ENCODE measurements at places on chromosomes 12 and 14. TPM values are rescaled to one million over a fixed set of nuclear protein-coding genes. Genes with fewer than 3 reads are reported as not detected.

BCAT1 gene
- 176 TPM for total RNA-seq

AKAP5 gene
- total RNA-seq, result 3.2 TPM

DNA sequence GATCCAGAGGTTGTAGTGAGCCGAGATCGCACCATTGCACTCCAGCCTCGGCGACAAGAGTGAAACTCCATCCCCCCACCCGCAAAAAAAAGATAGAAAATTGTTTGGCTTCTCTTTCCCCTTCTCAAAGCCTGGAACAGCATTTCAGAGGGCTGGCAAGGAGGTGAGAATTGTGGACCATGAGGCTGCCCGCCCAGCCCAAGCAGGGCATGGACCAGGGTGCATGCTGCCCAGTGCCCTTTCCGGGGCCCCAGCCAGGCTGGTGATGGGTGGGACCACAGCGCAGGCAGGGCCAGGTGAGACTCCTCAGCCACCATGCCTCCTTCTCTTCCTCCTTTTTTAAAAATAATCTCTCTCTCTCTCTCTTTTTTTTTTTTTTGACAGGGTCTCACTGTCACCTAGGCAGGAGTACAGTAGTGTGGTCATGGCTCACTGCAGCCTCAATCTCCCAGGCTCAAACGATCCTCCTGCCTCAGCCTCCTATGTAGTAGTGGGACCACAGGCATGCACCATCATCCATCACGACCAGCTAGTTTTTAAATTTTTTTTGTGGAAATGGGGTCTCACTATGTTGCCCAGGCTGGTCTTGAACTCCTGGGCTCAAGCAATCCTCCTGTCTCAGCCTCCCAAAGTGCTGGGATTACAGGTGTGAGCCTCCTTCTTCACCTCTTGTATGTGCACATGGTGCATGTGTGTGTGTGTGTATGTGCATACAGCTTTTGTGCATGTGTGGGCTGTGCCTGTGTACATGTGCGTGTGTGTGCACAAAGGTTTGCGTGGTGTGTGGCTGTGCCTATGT lies 22.2 kb downstream of the SYNDIG1L start:
- no peak for DNase-seq

GRCh38 chr12:66668311-66668710 lies 10.6 kb downstream of the GRIP1 start:
- no peak for DNase-seq

DNA sequence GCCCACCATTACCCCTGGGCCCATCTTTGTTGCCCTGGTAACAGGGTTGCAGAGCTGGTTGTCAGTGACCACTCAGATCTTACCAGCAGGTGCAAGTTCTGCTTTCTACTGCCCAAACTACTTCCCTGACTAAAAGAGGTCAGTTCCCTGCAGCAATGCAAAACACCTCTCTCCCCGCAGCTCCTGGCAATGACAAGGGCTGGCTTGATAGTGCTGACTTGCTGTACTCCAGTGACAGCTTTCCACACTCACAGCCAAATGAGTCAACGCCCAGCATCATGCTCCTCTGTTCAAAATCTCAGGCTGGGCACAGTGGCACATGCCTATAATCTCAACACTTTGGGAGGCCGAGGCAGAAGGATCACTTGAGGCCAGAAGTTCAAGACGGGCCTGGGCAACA lies 90.6 kb downstream of the CIT start:
- no peak for DNase-seq

- no peak for DNase-seq
These were observed 15.9 kb downstream of the RBMS2 start for GRCh38 chr12:56537546-56537945.

All from GM23338 (cell line).